ENCODE measurements at places on chromosomes 11 and 22. TPM values are rescaled to one million over a fixed set of nuclear protein-coding genes. Genes with fewer than 3 reads are reported as not detected.

GRCh38 chr11:8698379-8698851 lies 15.8 kb downstream of the RPL27A start:
- DNase-seq: peak; percentile 4

DNA sequence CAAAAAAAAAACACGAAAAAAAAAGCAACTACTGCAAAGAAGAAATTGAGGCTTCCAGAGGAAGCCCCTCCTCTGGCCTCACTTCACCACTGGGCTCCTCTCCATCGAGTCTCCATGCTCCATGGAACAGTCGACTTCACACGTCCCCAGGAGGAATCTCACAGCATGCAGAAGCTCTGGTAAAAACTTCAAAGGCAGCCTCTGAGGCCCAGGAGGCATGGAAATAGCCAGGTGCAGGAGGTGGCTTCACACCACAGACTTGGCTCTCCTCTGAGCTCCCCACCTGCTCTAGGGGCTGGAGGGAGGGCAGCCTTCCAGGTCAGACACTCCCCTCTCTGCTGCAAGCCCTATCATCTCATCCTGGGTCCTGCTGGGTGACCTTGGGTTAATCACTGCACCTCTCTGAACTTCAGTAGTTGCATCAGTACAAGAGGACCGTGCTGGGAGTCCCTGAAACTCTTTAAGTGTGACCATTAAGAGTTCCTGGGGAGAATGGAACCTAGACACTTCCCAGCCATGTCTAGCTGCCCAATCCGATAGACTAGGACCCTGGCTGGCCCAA lies 8.2 kb downstream of the PDE2A start:
- DNase-seq: no peak

The TMEM121B gene
- total RNA-seq: 0.18 TPM

GRCh38 chr11:1826552-1827094 lies 8.2 kb upstream of the SYT8 start:
- DNase-seq: peak; percentile 69

- DNase-seq: no peak
Measured at GRCh38 chr22:44412136-44412731, 85.8 kb downstream of the RTL6 start.

- DNase-seq: no peak
Measured at GRCh38 chr11:9208726-9209501, 56.2 kb downstream of the DENND5A start.

- no peak for DNase-seq
Measured at GRCh38 chr11:10072841-10073240, 221.2 kb downstream of the SBF2 start.

DNA sequence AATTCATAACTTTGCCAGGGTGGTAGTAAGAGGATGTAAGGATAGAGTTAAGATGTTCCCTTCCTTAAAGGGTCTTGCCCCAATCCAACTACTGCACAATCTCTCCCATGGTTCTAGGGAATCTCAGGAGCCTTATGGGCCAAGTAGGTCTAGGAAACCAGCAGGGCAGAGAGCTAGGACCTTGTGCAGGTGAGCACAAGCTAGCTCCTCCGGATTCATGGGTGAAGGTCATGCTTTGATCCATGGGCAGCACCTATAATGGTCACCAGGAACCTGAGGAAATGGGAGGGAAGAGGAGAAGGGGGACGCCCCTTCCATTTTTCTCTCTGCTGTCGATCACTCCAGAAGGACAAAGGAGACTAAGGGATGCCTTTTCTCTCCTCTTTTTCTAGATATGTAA lies 16.8 kb downstream of the KCNJ11 start:
- no peak for DNase-seq

- DNase-seq: no peak
Measured at GRCh38 chr11:17976651-17977050, 36.2 kb downstream of the SERGEF start.

DNA sequence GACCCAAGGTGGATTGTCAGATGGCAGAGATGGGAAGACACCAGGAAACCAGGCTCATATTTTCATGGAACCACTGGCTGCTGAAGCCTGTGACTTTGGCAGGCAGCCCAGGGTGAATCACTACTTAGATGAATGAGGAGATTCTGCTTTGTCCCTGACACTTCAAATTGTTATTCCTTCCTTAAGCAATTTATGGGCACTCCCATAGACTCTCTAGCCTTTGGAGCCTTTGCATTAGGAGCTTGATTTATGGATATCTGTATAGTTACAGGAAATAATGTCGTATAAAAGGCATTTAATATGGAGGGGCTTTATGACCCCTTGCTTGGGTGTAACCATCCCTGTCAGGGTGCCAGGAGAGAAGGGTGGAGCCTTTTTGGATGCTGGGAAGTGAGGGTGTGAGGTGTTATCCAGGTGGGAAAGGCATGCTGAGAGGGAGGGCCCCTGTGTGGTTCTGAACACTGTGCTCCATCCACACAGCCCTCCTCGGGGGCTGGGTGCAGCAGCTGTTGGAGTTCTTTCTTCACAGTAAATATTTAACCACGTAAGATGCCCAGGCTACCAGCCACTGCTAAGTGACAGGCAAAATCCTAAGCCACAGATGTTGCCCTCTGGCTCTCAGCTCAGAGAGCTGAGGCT lies 35.3 kb downstream of the IL18 start:
- DNase-seq: peak; percentile 86

DNA sequence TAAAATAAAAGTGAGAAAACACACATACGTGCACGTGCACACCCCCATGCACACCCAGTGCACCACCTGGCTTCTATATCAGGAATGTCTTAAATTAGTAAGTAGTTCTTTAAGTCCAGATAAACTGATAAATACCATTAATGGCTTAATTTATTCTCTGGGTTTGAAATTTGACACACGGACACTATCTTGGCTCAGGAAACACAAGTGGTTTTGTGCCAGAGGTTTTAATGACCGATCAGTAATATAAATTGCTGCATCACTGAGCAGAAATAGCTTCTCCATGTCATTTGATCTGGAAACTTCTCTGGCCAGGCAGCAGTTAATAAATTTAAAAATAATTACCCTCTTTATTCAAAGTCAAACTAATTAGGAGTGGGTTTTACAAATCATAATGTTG lies 101.5 kb upstream of the NNMT start:
- DNase-seq: no peak

DNA sequence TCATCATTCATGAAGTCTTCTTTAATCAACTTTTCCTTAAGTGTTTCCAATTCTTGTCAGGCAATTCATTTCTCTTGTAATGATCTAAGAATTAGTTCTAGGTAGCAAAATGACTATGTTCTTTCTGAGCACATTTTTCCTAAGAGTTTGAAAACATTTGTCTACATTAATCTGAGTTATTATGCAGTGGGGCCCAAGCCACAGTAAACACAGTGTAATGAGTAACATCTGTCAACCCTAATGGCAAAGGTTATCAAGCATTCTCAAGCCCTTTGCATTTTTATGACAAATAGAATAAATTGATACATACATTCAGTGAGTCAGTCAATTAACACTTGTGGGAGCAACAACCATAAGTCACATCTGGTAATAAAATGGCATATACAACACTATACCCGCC lies 106.7 kb upstream of the ZC3H12C start:
- no peak for DNase-seq

The EHF gene
- 94.9 TPM for total RNA-seq

DNA sequence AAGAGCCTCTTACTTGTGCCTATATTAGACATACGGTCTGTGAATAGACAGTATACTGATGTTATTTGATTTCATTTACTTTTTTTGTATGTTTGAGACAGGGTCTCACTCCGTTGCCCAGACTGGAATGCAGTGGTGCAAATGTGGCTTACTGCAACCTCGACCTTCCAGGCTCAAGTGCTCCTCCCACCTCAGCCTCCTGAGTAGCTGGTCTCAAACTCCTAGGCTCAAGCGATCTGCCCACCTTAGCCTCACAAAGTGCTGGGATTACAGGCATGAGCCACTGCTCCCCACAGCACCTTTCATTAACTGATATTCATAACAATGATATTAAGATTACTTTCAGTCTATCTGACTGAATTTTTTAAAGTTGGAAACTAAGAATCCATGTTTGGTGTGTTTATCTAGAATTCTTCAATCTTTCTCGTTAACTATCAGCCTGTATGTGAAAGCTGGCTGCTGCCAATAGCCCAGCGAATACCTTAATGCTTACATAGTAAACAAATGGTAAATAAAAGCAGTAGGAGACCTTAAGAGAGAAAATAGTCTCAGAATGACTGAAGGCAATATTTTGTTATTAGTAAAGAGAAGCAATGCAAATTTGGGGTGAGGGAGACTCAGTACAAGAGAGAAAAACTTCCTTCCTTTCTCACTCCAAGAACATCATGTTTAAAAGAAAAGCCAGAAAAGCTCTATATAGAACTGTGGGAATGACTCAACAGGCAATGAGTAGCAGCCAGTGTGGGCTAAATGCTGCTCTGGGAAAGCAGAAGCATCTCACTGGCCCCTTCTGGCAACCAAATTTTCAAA lies 101.9 kb downstream of the MRTFA start:
- DNase-seq: no peak

GRCh38 chr11:59668188-59668949 lies 468 bp downstream of the PATL1 start:
- peak; percentile 73 for DNase-seq

The SLC15A3 gene
- 9.2 TPM for total RNA-seq

- no peak for DNase-seq
Measured at GRCh38 chr11:828506-829175, 922 bp downstream of the CRACR2B start.

The HOATZ gene
- total RNA-seq: not detected

DNA sequence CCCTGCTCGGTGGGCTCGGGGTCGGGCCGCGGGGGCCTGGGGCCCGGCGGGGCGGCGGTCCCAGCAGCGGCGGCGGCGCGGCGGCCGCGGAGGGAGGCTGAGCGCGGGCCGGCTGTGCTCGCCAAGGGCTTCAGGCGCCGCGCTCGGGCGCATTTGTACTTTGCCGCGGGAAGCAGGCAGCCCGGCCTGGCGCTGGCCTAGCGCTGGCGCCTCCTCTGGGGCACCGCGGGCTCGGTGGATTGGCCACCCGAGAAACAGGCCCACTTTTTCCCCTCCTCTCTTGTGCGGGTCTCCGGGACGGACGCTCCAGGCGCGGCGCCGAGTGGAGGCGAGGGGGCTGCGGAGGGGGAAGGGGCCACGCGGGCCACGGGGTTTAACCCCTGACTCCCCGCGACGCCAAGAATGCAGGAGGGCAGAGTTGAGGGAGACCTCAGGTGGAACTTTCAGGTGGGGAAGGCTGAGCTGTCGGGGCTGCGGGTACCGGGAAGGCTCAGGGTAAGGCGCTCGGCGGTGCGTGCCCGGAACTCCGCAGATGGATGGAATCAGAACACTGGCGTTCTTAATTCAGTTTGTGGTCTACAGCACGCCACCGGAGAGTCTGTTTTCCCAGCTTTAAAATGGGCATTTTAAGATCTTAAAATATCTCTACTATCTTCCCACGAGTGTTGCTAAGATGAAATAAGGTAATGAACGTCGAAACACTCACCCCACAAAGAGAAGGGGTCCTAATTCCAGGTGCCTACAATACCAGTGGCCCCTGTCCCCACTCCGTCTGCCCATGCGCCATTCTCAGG lies at the start of gene CHRDL2:
CHRDL2 (minus strand) TSS at position 126 of the 794 bp plus-strand sequence. CDS start 538 bp downstream, outside the sequence.
- DNase-seq: no peak

- no peak for DNase-seq
Measured at GRCh38 chr11:119635041-119635740, 93.8 kb downstream of the NECTIN1 start.

DNA sequence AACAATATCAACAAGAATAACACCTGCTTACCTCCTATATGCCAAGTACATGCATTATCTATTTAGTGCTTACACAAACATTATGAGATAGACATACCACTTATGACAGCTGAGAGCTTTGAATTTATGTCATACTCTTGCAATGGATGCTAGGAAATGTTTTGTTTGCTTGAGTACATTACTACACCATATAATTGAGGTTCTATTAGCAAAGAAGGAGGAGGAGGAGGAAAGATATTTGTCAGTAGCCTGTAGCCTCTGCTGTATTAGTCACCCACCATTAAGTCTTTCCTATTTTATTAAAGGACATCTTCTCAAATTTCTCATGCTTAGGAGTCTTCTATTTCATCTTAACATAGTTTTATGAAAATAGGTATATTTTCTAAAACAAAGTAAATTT lies 6.4 kb downstream of the ANO5 start:
- no peak for DNase-seq

DNA sequence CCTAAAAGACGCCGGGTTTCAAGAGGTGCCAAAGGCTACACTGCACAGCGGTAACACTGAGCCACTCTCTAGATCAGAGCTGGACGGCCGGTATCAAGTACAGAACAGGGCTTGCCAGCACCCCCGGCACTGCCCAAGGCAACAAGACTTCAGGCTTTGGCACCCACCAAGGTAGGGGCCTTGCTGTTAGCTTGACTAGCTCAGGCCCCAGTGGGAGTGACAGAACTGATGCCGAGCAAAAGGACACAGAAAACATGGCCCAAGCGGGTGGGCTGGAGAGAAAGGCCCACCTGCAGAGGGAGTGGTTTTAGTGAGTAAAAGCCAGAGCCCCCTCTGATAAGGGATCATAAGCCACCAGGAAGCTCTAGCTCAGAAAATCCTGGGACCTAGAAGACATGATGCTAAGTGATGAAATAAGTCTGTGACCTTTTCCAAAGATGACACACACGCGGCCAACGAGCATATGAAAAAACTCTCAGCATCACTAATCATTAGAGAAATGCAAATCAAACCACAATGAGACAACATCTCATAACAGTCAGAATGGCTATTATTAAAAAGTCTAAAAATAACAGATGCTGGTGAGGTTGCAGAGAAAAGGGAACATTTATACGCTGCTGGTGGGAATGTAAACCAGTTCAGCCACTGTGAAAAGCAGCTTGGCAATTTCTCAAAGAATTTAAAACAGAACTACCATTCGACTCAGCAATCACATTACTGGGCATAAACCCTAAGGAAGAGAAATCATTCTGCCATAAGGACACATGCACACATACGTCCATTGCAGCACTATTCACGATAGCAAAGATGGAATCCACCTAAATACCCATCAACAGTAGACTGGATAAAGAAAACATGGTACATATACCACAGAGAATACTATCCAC lies 12.9 kb downstream of the EHD1 start:
- DNase-seq: no peak

DNA sequence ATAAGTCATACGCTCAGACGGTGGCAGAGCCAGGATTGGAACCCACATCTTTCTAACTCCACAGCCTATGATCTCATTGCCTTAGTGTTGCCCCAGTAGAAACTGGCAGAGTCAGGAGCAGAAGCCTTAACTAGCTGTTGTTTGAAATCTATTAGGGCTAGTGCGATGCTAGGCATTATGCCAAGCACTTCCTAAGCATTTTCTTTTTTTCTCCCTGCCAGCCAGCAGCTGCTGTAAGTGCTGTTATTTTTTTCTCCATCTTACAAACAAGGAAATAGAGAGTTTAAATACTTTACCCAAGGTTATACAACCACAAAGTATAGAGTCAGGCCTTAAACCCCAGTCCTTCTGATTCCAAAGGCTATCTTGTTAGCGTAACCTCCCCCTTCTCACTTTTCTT lies 161.0 kb upstream of the SORL1-AS1 start:
- DNase-seq: no peak

The SYT12 gene
- total RNA-seq: 1.1 TPM
